RWPE1 (cell line): ENCODE measurements at places on chromosomes 1 and 21.

GRCh38 chr1:242811092-242811840, 286.8 kb upstream of the PLD5 start:
- DNase-seq, result no peak

- DNase-seq, result no peak
Observed at GRCh38 chr1:21332554-21333311, 42.5 kb upstream of the ECE1 start.

DNA sequence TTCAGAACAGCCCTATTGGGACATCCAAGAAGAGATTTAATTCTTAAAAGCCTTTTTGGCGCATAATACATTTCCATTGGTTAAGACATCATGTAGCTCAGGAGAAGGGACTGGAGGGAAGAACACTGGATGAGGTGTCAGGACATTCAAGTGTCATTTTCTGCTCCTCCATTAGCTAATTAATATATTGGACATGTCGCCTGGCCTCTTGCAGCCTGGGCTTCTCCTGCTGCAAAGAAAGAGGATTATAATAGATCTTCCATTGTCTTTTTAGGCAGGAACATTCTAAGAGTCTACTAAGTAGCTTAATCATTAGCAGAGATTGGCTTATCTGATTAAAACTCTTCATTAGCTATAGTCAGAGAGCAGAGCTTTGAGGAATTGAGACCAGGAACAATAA, 151.7 kb upstream of the COA6 start:
- no peak for DNase-seq

DNA sequence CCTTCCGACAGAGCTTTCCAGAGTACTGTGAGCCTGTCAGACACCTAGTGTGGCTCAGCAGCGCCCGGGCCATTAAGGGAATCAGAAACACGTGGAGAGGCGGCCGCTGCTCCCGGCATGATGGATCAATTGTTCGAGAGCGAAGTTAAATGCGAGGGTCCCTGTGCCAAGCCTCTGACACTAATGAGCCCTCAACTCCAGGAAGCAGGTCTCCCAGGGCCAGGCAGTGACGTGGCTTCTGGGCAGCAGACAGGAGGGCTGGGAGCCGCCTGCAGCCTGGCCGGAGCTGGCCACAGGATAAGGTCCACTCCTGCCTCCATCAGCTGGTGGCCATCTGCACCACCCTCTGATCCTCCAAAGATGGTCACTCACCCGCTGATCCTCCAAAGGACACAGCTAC, 67.5 kb upstream of the CLDN14 start:
- no peak for DNase-seq

- DNase-seq, result no peak
Observed at GRCh38 chr1:78069784-78070183, 24.0 kb downstream of the GIPC2 start.

- no peak for DNase-seq
Observed at GRCh38 chr1:210711825-210712612, 383.3 kb downstream of the HHAT start.

- no peak for DNase-seq
Observed at GRCh38 chr21:27954543-27955165, 987.8 kb upstream of the ADAMTS5 start.

- no peak for DNase-seq
Observed at GRCh38 chr21:27101523-27101922, 134.6 kb upstream of the ADAMTS5 start.

GRCh38 chr1:203996126-203996525, 76.8 kb upstream of the SOX13 start:
- DNase-seq, result no peak

GRCh38 chr1:1264026-1264425, 9.6 kb downstream of the UBE2J2 start:
- no peak for DNase-seq
